ENCODE measurements at places on chromosomes 7 and 10.
A peak's percentile ranks its signal among the peaks of the same experiment; 100 is the strongest.

DNA sequence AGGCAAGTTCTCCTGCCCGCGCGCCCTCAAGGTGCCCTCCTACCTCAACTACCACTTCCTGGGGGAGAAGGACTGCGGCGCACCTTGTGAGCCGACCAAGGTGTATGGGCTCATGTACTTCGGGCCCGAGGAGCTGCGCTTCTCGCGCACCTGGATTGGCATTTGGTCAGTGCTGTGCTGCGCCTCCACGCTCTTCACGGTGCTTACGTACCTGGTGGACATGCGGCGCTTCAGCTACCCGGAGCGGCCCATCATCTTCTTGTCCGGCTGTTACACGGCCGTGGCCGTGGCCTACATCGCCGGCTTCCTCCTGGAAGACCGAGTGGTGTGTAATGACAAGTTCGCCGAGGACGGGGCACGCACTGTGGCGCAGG lies 1.4 kb downstream of the FZD1 start:
- DNase-seq, result peak; percentile 18

DNA sequence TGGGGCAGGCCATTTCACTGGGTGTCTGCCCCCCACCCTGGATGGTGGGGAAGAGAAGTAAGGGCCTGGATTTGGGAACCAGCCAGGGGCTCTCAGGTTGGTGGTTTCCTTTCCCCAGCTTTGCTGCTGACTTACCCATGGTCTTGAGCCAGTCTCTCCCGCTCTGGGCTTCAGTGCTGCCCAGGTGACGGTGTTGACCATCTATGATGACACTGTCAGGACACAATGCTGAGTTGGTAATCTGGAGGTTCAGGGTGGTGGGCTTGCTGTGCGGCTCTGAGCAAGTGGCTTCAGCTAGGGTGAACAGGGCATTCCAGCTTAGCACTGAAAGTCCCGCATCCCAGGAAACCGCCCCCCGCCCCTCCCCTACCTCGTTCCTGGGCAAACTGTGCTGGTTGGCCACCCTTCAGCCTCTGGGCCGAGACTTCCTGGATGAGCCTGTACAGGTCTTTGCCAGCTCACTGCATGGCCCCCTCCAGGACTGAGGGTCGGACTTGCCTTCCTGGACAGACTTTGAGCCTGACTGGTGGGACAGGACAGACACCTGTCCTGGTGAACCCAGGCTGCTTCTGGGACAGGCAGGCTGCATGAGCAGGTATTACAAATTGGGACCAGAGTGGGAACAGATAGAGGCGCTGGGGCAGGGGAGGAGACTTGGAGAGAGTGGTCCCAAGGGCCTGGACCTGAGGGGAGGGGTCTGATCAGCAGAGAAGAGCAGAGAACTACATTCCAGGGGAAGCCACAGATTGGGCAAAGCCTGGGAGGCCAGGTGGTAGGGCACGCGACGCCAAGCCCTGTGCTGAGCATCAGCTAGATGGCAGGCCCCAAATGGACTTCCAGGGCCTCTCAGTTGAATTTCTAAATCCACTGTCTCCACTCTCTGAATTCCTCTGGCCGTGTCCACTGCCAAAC lies 19.9 kb upstream of the ZMIZ1 start:
- DNase-seq, result peak; percentile 11

DNA sequence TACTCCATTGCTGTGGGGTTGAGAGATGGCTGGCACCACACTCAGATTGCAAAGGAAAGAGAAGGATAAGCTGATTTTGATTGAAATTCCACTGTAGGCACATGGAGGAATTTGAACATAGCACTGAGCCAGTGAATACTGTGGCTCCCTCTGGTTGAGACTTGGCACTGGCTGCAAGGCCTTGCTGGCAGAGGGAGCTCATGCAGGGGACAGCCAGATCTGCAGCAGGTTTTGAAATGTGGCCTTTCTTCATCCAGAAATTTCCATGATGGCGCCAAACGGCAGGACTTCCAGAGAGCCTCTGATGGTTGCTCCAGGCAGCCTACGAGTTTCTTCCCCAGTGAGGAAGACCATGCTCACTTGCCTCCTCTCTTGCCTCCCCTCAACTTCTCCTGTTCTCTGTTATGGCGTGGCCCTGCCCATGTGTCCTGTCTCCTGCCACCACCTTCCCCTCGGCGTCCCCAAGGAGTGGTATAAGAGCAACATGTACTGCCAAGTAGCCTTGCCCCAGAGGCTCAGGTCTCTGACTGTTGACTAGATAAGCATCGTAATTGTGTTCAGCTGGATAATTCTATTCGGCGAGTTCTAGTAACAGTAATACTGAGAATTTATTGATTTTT lies 265.6 kb downstream of the CCDC3 start:
- DNase-seq, result no peak

- DNase-seq, result peak; percentile 16
Observed at GRCh38 chr7:69429911-69430383, 168.3 kb upstream of the AUTS2 start.

- no peak for DNase-seq
Observed at GRCh38 chr7:138077809-138078208, 1.6 kb downstream of the AKR1D1 start.

DNA sequence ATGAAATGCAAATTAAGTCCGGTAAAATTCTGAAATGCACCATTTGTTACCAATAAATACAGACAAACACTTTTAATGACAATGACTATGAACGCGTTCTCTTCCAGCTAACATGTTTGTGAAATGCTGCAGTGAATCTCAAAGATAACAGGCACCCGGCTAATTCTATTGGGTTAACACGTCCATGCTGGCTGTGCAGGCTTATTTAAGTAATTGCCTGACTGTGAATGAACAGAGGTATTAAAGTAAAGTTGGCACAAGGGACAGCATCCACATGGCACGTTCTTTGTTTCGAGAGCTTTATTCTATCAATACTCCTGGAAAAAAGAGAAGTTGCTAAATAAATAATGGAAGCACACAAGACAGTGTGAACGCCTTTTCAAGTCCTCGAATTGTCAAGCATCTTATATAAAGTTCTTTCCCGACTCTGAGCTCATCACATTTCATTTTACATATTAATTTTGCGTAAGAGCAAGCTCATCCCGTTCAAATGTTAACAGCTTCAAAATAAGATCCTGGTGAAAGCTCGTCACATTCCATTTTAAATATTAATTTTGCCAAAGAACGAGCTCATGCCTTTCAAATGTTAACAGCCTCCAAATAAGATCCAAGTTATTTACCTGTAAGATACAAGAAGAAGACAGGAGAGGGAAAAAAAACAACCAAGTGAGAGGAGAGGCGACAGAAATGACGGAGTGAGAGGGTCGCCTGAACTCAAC lies 111.3 kb upstream of the RHEB start:
- no peak for DNase-seq

DNA sequence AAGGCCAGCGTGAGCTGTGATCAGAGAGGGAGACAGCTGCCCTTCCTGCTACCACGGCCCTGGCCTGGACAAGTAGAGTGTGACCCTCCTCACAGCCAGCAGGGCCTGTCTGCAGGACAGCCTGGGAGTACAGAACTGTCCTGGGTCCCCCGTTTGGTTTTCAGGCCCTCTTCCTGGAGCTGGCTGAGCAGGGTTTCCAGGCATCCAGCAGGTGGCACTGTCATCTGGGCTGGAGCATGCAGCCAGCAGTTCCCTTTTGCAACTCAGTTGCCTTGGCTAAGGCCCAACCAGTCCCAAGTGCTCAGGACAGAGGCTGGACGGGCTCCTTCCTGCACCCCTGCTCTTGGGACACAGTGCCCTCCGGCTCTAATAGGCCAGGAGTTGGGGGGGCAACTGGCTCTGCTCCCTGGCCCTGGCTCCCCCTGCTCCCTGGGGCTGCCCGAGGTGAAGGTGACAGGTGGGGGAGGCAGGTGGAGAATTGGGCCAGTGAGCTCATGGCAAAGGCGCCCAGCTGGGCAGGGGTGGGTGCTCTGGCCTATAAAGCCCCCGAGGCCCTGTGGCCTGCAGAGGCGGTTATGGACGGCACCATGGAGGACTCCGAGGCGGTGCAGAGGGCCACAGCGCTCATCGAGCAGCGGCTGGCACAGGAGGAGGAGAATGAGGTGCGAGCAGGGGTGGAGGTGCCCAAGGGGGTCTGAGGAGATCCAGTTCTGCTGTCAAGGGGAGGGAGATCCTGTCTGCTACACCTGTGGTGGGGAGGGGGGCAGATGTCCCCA lies at the start of gene ANKRD2:
Gene ANKRD2 (plus strand): TSS at position 566 of the 776 bp plus-strand sequence. CDS start 10 bp downstream, at position 576.
- peak; percentile 88 for DNase-seq

GRCh38 chr10:86668297-86669165 lies at the start of gene LDB3:
TSS of gene LDB3 (plus strand) at chr10:86668511. CDS start at chr10:86668692, 181 bp downstream.
- DNase-seq, result no peak

DNA sequence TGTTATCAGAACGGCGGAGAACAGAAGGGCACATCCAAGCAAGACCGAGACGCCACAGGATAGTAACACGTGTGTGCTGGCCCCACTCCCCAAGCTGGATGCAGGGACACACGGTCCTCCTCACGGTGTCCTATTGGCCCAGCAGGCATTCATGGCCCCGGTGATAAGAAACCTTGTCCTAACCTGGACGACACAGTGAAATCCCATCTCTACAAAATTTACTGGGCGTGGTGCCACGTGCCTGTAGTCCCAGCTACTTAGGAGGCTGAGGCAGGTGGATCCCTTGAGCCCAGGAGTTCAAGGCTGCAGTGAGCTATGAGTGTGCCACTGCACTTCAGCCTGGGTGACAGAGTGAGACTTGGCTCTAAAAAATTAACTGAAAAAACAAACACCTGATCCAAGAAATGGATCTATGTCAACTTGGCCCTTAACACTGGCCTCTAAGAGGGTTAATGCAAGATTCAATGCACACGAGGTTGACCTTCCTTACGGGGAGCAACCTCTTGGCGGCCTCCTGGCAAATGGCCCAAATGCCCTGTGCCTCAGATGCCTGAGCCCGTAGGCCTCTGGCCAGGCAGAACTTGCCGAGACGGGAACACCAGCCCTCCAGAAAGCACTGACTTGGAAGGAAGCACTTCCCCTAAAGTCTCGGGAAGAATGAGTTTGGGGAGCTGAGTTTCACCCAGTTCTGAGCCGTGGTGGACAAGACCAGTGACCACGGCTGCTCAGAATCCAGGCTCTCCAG lies 72.3 kb downstream of the ZRANB1 start:
- no peak for DNase-seq

DNA sequence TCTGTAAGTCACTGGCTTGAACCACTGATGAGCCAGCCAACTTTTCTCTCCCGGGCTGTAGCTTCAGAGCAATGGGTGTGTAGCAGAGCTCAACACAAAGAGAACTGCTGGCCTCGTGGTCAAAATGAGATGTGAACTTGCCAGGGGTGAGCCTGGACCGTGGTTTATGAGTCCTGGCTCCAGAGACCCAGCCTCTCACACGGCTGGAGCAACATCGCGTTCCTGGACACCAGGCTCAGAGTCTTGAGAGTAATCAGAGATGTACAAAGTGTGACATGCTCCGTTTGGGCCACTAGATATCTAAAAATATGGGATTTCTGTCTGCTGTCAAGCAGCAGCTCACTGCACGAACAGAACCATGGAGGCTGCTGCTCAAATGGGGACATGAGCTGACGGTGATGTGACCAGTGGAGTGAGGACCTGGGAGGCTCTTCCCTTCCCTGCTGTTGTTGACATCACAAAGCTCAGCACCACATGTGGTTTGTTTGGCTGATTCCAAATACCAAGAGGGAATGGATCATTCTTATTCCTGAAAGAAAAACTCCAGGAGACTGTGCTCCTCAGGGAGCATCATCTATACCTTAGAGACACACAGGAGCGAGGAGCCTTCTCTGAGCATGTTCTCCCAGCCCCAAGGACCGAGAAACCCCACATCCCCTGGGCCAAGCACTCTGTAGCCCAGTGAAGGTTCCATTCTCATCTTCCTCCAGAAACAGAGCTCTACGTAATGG lies 9.2 kb upstream of the SVIL start:
- no peak for DNase-seq

GRCh38 chr7:1800902-1801301 lies 130.8 kb downstream of the ELFN1 start:
- DNase-seq, result no peak

GRCh38 chr10:31657434-31657872 lies 271.2 kb downstream of the ARHGAP12 start:
- DNase-seq, result no peak

DNA sequence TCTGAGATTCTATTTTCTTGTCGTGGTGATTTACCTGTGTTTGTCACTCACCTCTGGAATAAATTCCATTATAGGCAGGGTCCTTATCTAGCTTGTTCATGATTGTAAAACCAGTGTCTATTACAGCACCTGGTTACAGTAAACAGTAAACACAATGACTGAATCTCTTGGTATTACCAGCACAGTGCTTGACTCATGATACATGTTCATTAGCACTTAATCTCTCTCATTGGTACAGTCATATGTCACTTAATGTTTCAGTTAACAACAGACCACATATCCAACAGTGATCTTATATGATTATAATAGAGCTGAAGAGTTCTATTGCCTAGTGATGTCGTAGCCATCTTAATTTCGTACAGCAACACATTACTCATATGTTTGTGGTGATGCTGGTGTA lies 1.6 kb upstream of the TASOR2 start:
- no peak for DNase-seq

GRCh38 chr7:44765579-44766415 lies 17.1 kb downstream of the ZMIZ2 start:
- no peak for DNase-seq

- no peak for DNase-seq
Observed at GRCh38 chr7:70288781-70289456, 690.6 kb downstream of the AUTS2 start.

DNA sequence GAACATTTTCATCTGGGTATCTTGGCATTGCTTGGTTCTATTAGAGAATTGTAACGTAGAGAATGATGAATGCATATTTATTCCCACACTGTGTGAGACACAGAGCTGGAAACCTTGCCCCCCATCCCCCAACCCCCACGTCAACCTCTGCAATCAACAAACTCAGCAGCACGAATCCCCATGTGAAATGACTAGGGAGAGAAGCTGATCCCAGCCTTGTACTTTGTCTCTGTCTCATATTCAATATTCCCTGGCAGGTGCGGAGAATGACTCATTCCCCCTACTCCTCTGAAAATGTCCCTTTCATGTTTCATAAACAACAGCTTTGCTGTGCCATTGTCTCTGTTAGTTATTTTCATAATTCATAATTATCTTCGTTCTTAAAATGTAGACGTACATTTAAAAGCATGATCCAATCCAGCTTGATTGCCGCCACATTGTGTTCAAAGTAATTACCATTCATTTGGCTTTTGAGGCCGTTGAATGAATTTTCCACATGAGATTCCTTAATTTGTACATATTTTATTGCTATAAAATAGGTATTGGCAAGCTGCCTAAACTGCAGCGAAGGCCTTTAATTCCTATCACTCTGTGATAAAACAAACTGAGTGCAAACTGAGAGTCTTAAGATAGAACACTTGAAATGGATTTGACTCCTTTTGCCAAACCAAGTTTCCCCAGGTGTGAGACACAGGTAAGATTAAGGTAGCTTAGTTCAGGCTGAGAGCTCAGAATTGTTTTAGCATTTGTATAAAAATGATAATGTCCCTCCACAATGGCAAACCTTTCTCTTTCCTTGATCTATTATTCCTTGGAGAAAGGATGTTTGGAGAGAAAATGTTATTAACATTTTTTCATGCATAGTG lies 920.2 kb downstream of the TYW1 start:
- DNase-seq, result no peak

GRCh38 chr10:130499541-130499940 lies 363.4 kb downstream of the GLRX3 start:
- DNase-seq, result no peak

DNA sequence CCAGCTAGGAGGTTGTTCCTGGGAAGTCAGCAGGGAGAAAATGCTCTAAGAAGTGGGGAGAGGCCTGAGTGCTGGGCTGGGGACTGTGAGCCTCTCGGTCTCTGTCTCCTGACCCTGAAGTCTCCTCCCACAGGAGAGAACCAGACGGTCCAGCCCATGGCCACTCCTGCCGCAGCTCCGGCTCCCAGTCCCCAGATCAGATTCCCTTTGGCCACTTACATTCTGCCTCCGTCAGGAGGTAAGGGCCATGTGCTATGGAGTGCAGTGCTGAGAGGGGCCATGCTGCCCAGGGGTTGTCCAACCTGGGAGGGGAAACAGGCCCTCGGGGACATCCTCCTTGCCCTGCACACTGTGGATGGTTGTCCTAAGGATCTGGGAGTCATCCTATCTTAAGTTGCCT lies 21.3 kb upstream of the ZNF467 start:
- DNase-seq, result no peak
